NK-92 treated with Interleukin-12 subunit alpha and Interleukin-12 subunit beta, amount 100 ng/mL, for 24 hours (cell line): ENCODE measurements at places on chromosomes 6 and 20.

DNA sequence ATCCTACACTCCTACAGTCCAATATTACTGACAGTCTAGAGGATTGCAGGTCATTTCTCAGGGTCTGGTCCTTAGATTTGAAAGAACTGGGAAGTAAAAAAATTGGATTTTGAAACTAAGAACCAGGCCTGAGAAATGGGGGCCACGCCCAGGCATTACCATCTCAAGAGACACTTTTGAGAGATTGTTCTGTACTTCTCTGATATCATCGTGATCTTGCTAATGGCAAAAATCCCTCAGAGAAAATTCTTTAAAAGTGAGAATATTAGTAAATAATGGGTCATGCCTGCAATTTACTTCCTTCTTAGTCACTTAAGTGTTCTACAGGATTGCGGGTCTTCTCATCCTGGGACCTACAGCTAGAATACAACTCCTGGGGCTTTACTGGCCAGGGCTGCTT, 42.0 kb upstream of the HIVEP1 start:
- no peak for DNase-seq

DNA sequence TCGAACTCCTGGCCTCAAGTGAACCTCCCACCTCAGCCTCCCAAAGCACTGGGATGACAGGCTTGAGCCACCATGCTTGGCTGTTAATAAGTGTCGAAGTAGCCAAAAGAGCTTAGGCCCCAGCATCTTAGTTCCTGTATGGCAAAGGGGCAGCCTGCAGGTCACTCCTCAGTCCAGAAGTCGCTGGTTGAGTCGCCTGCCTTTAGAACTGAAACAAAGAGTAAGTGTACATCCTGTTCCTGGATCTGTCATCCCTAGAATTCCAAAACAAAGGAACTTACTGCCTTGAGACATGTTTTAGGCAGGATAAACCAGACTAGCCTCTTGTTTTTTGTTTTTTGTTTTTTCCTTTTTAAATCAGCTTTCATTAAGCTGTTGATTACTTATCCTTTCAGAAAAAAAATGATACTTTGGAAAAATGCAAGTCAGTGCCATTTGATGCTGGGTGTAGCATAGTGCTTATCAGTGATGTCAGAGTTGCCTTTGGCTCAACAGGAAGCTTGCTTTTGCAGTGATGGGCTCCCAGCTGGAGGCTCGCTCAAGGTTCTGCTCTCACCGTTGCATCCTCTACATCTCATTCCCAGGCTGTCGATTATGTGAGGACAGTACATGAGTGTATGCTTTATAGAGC, 9.0 kb downstream of the ACTR5 start:
- no peak for DNase-seq

- DNase-seq, result no peak
These were observed 491.1 kb downstream of the UTRN start for GRCh38 chr6:144776031-144776819.

GRCh38 chr6:14254505-14254904, 136.9 kb downstream of the CD83 start:
- no peak for DNase-seq

GRCh38 chr6:144655376-144655775, 370.2 kb downstream of the UTRN start:
- no peak for DNase-seq

DNA sequence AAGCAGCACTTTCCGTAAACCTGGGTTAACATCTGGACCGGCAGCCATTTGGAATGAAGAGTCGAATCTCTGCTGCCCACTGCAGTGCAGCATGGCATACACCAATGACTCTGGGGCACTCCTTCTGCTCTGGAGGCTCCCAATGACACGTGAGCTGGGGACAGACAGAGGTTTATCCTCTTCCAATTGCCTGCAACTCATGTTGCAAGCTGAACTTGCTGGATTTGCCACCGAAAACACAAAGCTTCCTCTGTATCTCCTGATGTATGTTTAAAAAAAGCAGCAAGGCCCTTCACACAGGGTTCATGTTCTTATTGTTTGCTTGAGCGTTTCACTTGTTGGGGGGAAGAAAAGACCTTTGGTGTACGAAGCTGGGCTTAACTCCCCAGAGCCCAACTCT, 10.8 kb downstream of the NCOA5 start:
- DNase-seq, result no peak

DNA sequence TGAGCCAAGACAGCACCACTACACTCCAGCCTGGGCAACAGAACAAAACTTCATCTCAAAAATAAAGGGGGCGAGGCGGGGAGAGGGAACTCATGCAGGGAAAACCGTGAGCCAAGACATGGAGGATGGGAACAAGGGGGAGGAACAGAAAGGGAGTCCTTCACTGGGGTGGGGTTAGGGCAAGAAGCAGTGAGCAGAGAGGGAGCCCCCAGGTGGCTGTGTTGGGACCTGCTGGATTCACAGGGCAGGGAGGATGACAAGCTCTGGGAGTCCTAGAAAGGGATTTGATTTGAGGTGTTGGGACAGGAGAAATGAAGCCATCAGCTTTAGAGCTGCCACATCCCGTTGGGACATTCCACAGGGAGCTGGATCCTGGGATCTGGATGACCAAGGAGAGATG, 90.6 kb upstream of the TOP1 start:
- no peak for DNase-seq

DNA sequence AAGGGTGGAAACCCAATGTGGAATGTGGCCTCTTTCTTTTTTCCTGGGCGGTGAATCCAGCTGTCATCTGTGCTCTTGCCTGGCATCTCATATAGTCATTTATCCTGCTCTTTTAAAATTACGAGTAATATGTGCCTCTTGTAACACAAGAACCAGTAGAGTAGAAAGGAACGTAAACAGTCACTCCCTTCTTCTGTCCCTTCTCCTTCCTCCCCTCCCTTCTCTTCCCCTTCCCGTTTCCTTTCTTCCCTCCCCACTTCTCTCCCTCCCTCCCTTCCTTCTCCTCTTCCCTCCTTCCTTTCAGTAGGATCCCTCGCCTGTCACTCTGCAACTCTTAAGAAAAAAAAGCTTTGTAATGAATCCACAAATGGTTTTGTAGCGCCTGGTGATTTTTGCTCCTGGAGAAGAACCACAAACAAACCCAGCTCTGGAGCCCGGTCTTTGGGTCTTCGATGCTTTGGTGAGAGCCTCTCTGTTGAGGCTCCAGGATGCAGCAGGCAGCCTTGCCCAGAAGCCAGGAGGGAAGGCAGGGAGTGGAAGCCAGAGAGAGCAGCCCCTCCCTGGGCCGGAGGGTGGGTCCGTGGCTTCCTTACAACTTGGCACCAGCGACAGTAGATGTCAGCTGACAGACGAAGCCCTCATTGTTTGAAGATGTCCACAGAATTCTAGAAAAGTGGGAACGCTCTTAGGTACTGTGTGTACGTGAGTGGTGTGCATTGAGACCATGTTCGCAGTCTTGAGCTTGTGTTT, 15.0 kb downstream of the DUSP22 start:
- DNase-seq, result no peak

- DNase-seq, result no peak
These were observed 366.5 kb upstream of the ARID1B start for GRCh38 chr6:156410649-156411048.

DNA sequence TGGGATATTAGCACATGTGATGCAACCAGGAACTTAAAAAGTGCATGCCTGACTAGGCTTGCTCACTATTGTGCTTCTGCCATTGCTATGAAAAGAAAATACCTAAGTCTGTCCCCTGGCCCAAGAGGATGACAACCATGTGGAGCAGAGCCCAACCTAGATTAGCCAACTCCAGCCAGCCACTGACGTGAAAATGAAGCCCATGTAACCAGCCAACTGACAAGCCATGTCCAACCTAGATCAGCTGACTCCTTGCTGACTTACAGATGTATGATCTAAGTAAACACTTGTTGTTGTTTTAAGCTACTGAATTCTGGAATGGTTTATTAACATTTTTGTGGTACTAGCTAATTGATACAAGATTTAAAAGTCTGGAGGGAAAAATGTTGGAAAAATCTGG, 47.5 kb downstream of the PIGU start:
- no peak for DNase-seq

GRCh38 chr20:25309395-25310267, 61.7 kb downstream of the PYGB start:
- DNase-seq, result no peak

- no peak for DNase-seq
These were observed 50.9 kb downstream of the GPR63 start for GRCh38 chr6:96786336-96786735.

DNA sequence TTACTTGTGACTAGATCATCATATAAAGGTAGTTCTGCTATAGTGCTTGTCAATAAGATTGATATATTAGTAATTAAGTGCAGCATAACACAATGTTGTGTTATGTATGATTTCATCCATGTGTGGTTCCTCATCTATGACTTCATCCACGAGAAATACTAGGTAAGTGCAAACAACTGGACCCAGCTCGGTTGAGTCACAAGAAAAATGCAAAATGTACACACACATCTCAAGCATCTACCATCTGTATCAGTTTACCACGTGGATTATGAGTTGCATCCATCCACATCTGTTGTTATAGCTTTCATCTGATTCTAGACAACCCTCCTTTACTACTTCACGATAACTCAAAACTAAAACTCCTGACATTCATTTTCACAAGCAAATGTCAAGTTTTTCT, 517.0 kb upstream of the CITED2 start:
- DNase-seq, result no peak

DNA sequence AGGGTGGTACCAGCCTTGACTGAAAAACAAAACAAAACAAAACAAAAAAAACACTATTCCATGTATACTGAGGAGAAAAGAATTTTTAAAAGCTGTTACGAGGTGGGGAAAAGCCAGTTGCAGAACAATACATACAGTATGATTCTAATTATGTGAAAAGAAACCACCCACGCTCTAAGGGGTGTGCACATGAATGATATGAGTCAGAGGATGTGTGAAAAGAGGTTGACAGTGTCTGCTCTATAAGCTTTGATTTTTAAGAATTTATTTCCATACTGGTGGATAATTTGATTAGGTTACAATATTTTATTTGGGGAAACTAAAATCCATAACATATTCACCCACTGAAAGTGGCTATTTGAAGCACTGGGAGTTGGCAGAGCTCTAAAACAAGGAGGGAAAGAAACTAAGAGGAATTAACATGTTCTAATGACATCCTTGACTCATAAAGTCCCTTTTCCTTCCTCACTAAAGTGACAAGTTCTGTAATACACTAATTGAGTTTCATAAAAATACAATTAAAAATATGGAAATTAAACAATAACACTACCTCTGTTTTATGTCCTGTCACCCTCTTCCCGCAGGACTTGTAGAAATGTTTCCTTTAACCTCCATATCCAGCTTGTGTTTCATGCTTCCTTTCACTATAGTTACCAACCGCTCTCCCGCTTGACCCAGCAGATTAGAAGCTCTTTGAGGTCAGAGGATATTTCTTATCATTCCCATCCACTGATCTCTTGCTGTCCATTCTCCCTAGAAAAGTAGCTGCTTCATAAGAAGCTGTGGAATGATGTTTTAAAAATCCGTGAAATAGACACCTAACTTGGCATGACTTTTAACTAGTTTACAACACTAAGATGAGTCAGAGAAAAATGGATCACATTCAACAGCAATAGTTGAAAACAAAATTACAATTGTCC, 118.6 kb upstream of the CCDC28A start:
- no peak for DNase-seq

- DNase-seq, result no peak
These were observed 275.1 kb downstream of the CDC5L start for GRCh38 chr6:44662461-44663121.

DNA sequence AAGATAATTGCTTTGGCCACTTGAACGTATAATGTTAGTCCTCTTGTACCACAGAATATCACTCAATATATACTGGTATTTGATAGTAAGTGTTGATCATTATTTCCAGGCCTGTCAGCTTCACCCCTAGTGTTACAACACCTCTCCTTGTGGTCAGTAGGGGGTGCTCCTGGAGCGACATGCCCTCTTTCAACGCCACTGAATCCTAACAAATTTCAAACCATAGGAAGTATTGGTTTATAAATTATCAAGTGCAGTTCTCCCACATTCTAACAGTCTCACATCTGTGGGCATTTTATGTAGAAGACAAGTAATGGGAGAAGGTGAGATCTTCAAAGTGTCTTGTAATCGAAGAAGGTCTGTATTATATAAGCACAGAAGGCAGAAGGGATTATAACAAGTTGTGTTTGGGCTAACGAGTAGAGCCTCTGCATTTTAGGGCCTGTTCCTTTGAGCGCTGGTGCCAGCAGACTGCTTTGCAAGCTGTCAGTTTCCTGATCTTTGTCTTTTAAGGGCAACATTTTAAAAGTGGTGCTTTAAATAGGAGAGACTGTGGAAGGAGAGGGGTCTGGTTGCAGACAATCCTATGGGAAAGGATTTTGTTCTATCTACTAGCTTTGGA, 57.1 kb upstream of the CEP162 start:
- DNase-seq, result no peak

- DNase-seq, result no peak
These were observed 590 bp upstream of the MAP1LC3A start for GRCh38 chr20:34557936-34558319.

DNA sequence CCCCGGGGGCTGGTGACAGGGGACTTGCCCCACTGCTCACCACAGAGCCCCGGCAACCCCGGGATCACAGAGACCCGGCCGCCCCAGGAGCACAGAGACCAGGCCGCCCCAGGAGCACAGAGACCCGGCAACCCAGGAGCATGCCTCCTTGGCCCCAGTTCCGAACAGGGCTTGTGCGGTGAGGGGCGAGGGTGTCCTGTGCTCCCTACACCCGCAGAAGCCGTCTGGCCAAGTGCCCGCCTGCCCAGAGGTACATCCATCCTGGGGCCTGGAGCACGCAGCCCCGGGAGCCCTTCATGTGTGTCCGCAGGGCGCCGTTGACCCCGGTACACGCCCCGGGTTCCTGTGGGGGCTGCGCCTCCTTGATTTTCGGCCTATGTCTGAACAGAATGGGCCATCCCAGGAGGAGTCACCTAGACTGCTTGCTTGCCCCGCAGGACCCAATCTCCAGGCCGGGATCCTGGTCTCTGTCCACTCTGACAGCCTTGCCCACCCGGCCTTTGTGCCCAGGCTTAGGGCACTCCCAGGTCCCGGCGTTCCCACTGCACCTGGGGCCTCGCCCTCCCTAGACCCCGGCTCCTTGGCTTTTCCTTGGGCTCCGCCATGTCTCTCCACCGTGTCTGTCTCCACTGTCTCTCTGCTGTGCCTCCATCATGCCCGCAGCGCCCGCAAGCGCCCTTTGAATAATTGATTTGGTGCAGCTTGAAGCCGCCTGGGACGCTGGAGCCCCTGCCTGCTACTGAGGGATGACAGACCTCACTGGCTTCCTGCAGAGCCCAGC, 219.8 kb downstream of the ERMARD start:
- no peak for DNase-seq

DNA sequence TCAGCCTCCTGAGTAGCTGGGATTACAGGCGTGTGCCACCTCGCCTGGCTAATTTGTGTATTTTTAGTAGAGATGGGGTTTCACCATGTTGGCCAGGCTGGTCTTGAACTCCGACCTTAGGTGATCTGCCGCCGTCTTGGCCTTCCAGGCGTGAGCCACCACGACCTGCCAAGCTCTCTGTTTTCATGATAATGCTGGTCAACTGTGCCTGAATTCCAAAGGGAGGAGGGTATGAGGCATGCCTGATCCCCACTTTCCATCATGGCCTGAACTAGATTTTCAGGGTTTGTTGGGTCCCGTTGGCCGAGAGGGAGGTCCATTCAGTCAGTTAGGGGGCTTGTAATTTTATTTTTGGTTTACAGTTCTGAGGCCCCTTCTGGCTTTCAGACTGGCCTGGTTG, 28.0 kb upstream of the ANGPT4 start:
- DNase-seq, result no peak
